GM12891 (cell line): ENCODE measurements at places on chromosomes 7 and 10.
A peak's percentile ranks its signal among the peaks of the same experiment; 100 is the strongest.

- no peak for DNase-seq
These were observed 286.4 kb downstream of the AHR start for GRCh38 chr7:17584822-17585221.

DNA sequence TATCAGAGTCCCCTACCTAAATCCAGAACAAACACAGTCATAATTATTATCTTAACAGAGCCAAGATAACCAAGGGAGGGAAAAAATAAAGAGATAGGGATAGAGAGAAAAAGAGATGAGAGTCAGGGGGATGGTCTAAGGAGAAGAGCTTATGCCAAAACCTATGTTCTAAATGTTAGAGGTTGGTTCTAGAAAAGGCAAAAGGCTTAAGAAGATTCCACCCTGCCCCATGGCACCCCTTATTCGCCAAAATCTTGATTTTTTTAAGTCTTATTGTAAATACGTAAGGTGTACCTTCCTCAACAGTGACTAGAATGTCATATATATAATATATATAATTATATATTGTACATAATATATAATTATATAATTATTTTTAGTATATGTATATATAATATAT lies 29.6 kb upstream of the CTNNA3 start:
- no peak for DNase-seq

GRCh38 chr7:125059861-125060456 lies 130.3 kb upstream of the POT1 start:
- DNase-seq, result no peak

DNA sequence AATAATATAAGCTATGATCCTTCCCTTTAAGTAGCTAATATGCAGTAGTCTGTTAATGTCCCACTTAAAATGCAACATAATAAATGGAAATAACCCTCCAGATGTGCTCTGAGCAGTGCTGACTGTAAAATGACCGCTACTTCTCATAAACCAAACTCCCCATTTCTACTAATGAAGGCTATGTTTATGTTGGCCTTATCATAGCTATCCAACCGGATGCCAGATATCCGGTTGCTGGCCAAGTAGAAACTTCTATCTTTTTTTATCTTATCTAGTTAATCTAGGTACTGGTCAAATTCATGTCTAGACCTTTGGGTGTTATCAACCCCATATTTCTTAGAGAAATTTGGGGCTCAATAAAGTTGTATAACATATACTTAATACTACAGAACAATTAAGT lies 56.6 kb downstream of the CHRM2 start:
- no peak for DNase-seq

- no peak for DNase-seq
These were observed 341.1 kb downstream of the FRMD4A start for GRCh38 chr10:13989616-13990015.

DNA sequence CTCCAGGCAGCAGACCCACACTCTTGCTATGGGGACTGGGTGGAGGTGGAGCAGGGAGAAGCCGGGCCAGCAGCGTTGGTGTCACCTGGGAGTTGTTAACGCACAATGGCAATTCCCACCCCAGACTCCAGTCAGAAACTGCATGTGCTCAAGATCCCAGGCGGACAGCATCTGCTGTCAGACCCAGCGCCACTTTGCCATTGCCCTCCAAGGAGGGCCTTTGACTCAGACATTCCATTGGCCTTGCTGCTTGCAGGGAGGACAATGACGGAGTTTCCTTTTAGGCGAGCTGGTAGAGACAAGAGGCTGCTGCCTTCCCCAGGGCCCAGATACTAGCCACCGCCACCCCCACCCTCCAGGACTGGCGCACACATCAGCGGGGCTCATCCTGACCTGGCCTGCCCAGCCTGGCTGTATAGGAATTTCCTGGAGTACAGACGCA lies 34.5 kb downstream of the ZNF775 start:
- DNase-seq, result no peak

GRCh38 chr7:157996359-157997079 lies 591.1 kb downstream of the PTPRN2 start:
- no peak for DNase-seq

- DNase-seq, result no peak
These were observed 129.7 kb downstream of the SEMA3E start for GRCh38 chr7:83519240-83519639.

GRCh38 chr10:53489335-53490182 lies 717.0 kb upstream of the MBL2 start:
- DNase-seq, result no peak

DNA sequence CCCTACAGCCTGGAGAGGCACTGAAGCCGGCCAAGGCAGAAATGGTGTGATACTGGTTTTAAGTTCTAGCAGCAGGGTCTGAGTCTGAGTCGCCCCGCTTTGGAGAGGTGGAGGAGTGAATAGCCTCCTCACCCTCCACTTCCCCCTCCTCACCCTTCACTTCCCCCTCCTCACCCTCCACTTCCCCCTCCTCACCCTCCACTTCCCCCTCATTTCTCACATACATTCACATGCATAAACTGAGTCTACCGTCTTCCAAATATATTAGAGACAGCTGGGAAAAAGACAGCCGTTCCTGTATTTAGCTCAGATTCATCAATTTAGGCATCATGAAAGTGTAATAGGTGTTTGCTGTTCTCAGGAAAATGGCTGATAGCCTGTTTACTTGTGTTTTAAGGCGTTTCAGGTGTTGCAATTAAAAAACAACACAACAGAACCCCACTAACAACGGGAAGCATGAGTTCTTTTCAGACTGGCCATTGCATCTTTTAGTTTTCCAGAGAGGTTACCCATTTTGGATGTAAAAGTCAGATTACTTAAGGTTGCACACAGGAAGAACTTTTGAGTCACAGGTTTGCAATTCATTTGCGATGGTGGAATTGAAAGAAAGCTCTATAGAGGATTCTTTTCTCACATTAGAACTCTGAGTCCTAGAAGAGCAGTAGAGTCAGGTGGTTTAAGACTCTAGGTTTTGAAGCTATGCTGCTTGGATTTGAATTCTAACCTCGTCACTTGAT lies 861 bp downstream of the NRBF2 start:
- peak; percentile 14 for DNase-seq

GRCh38 chr10:52082307-52082706 lies 231.8 kb upstream of the DKK1 start:
- no peak for DNase-seq

- no peak for DNase-seq
These were observed 100.1 kb upstream of the TMEM72 start for GRCh38 chr10:44811072-44811471.

DNA sequence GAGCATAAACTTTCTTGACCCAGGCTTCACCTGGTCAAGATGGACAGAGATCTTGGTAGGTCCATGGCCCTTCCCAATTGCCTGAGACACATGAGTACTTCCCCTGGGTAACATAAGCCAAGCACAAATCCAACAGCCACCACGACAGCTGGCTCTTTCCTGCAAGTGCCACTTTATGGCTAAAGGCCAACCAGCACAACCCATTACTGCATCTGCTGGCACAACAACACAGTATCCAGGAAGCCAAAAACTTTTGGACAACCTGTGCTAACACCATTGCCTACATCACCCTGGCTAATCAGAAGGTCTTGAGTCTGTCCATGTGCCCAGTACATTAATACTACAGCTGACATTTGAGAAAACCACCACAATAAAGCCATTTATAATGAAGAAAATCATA lies 548.0 kb upstream of the SEMA3D start:
- no peak for DNase-seq

DNA sequence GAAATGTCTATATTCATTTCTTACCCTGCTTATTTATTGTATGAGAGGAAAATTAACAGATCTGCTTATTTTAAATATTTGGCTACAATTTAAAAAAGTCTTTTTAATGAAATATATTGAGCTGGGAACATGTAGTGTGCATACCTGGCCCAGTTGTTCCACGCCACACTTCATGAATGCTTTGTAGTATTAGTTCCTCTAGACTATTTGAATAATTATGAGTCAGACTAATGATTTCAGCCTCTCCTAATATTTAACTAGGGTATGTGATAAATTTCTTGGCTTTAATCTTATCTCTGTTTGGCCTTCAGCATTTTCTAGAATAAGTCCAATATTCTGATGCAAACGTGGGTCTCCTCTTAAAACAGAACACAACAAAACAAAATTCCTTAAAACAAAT lies 226.6 kb downstream of the CREB5 start:
- no peak for DNase-seq

GRCh38 chr7:138903186-138903820 lies 77.9 kb downstream of the KIAA1549 start:
- no peak for DNase-seq

GRCh38 chr7:99997545-99998137 lies 17.8 kb upstream of the ZKSCAN1 start:
- DNase-seq, result peak; percentile 63

DNA sequence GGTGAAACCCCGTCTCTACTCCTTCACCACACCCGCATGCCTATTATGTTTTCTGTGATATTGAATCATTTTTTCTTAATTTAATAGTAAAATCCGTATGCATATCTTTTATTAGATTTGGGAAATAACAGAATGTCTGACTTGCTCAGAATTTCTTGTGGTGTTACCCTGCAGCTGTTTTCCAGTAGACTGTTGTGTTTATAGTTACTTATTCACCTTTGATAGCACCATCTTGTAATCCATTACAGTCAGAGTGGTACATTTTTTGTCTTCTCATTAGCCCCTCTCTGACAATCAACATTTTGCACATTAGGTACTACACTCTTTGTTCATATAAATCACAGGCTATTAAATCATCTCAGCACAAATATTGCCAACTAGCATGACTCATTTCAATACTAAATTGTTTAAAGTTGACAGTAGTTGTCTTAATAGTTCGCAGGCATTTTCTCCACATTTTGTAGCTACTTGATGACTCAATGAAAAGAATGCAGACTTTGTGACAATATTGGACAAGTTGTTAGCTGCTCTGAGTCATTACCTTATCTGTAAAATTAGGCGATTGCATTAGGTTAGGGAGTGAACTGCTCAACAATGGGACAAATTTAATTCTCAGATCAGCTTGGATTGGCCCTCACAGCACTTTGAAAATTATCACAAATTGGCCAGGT lies 17.8 kb upstream of the SLC16A12 start:
- no peak for DNase-seq

- no peak for DNase-seq
These were observed 112.8 kb downstream of the CDK14 start for GRCh38 chr7:90708841-90709317.

DNA sequence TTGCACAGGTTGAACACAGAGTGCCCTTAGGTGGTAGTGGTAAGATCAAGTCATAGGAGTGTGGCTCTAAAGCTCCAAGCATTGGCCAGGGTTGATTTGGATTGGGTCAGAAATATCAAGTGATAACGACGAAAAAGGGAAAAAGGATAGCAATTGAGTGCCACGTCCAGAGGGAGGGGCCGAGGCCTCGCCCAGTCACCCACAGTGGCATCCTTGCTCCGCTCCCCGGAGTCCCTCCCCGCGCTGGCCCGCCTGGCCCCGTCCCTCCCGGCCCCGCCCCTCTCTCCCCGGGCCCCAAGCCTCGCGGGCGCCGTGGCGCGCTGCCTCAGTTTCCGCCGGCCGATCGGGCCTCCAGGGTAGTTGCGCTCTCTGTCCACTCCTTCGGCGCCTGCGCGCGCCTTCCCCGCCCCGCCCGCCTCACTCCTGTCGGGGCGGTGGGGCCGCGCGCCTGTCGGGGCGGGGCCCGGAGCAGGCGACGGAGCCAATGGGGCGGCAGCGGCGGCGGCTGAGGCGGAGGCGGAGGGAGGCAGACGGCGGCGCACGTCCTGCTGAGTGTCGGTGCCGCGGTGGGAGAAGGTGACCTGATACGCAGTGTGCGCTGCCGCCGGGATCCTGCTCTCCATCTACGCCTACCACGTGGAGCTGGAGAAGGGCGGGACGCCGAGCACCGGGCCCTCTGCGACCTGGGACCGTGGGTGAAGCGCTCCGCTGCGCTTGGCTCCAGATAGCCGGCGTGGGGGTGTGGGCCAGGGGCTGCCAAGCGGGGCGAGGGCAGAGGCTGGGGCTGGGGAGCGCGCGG lies 209.1 kb upstream of the ZNF722 start:
- no peak for DNase-seq

DNA sequence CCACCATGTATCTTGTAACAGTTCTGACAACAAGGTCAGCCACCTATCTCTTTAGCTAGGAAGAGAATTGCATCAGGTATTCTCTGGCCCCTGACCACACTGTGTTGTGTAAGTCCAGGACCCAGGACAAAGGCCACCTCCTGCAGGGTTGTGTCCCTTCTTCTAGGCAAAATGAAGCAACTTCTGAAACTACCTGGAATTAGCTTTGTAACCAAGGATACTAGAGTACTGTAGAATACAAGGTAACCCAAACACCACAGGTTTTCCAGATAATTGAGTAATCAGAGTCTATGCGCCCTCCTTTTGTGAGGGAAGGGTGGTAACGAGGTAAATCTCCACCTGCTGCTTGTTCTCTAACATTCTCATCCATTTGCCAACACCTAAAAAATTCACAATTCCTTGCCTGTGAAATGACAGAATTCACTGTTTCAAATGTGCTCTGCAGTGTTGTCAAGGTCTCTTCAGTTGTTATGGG lies 51.7 kb downstream of the SGMS1 start:
- no peak for DNase-seq

- no peak for DNase-seq
These were observed 1.1 kb downstream of the SH3PXD2A start for GRCh38 chr10:103854265-103854685.

DNA sequence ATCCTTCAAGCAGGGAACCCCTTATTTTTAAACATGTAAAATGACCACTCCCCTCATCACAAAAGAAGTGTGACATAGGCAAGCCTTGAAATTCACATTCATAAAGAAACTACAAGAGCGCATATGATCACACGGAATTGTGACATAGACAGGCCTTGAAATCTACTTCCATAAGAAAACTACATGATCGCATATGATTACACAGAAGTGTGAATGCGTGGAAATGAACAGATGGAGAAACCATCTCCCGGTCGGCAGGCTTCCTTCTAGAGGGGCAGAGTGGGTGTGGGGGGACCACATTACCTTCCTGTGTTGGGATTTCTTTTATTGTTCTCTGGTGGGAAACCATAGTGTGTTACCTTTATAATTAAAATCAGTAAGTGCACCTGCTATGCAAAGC lies 285.1 kb upstream of the ADARB2 start:
- no peak for DNase-seq

- DNase-seq, result no peak
These were observed 66.6 kb upstream of the NOBOX start for GRCh38 chr7:144470078-144470477.

DNA sequence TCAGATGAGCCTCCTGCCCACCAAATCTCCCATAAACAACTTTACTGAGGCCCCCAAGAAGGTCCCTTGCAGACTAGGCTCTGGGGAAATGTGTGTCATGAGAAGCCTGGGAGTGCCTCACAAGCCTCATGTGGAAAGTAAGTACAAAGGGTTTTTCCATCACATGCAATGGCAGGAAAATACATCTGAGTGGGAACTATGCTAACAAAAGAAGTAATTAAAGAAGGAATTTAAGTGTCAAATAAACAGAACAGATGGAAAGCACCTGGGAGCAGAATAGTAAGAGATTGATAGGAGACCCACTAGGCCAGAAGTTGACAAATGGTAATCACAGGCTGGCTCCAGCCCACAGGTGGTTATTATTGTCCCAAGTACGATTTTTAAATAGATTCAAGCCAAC lies 20.5 kb downstream of the GSAP start:
- no peak for DNase-seq

GRCh38 chr7:92071032-92071431 lies 63.2 kb downstream of the CYP51A1 start:
- DNase-seq, result no peak
